ENCODE measurements at places on chromosomes 12 and 14.

- DNase-seq = no peak
Observed at GRCh38 chr12:38588624-38589305, 272.2 kb downstream of the ALG10B start.

DNA sequence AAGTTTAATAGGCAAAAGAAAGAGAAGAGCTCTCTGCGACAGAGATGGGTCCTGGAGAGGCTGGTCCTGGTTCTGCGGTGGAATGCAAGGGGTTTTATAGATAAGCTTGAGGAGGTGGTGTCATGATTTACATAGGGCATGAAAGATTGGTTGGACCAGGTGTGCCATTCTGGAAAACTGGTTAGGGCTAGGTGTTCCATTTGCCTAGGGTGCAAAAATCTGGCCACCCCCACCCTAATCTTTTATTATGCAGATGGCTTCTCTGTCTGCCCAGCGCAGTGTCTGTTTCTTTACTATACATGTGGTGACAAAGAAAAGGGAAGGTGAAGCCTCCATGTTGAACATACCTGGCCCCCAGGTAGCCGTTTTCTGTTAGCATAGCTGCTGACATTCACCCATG, 65.4 kb downstream of the ERC1 start:
- DNase-seq = no peak

GRCh38 chr12:93128332-93128707, 199.2 kb upstream of the EEA1 start:
- DNase-seq = no peak

- peak; percentile 29 for DNase-seq
Observed at GRCh38 chr14:74217672-74218448, 21.4 kb upstream of the VSX2 start.

GRCh38 chr12:26238341-26239121, 43.2 kb downstream of the SSPN start:
- no peak for DNase-seq

DNA sequence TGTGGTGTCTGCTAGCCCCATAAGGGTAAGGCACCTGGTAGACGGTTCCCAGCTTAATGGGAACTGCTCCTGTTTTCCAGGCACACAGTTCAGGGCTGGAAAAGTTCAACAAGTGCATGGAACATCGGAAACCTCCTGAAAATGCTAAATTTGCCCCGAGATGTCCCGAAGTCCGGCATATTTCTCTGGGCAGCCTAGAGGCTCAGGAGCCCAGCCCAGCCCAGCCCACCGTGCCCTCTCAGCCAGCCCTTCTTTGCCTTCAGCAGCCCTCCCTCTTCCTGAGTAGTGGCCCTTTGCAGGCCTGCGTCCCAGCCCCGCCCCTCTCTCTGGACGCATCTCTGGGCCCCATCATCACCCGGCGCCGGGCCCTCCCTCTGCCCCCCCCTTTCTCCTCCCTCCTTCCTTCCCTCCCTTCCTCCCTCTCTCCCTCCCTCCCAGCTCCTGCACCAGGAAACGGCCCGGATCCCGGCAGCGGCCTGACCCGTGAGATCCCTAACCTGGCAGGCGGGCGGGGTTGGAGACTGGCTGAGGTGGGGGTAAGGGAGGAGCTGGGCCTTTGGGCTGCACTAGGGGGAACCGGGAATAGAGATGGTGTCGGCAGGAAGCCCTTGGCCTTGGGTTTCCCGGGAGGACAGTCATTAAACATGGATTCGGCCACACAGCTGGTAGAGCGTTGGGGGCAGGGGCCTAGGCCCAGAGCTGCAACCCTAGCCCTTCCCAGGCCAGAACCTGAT, at the start of gene BCL2L2:
BCL2L2 (plus strand) TSS at position 422 of the 734 bp plus-strand sequence. CDS start 935 bp downstream, outside the sequence.
- DNase-seq = peak; percentile 83

GRCh38 chr12:89468648-89469326, 55.8 kb downstream of the GALNT4 start:
- DNase-seq = peak; percentile 3

- DNase-seq = no peak
Observed at GRCh38 chr12:44716711-44717110, 159.4 kb downstream of the NELL2 start.

- DNase-seq = no peak
Observed at GRCh38 chr12:103955811-103956508, 9.7 kb upstream of the TDG start.

- no peak for DNase-seq
Observed at GRCh38 chr12:104533134-104533533, 76.4 kb downstream of the CHST11 start.

DNA sequence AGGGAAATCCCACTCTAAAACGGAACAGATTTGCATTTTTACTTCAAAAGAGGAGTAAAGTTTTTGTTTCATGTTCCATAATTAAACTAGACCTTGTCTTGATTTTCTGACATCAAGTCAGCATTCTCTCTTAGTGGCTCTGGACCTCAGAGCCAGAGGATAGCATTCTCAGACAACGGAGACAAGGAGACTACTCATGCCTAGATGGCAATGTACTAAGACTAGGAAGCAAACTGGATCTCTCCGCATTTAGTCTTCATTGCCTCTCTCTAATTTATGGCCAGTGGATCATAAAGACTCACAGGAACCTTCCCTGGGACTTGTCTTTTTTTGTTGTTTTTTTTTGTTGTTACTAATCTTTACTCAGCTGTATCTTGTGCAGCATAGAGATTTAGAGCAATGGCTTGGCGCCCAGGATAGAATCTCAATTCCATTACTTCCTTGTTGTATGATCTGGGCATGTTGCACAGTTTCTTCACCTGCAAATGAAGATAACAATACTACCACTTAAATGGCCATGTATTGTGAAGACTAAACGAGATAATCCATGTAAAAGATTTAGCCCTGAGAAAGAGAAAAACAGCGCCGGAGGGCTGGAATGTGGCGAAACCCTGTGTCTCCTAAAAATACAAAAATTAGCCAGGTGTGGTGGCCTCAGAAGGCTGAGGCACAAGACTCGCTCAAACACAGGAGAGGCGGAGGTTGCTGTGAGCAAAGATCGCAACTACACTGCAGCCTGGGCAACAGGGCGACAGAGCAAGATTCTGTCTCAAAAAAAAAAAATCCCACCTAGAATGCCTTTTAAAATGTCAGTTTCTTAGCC, 4.0 kb upstream of the GEMIN2 start:
- no peak for DNase-seq

GRCh38 chr12:109458086-109458485, 19.0 kb downstream of the KCTD10 start:
- DNase-seq = no peak

GRCh38 chr12:98328467-98328866, 186.9 kb upstream of the TMPO start:
- DNase-seq = no peak

DNA sequence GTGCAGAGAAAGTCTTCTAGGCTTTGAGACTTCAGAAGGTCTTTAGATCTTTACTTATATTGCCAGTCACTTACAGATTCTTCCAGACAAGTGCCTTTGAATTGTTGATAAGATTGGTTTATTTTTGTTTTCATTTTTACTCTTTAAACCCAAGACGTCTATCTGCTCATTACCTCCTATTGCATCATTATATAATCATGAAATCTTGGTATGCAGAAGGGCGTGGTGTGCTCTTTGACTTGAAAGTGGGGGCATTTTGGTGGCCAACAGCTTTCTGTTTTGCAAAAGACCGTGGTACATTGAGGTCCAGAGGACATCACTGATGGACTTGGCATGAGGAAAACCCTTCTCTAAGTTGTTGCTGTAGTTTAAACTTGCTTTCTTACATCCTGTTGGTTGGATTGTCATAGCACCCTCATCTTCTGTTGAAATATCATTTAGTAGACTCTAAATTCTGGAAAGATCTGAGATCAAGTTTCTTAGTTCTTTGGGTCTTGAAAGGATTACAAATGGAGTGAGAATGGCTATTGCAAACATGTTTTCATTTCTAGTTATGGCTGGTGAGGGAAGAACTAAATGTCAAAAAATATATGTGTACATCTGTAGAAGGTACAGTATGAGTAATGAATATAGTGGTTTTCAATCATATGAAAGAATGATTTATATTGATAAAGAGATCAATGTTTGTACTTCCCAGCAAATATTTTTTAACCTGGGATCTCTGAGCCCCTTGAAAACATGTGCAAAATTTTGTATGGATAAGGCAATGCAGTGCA, 441.8 kb downstream of the NRXN3 start:
- DNase-seq = no peak

GRCh38 chr12:11564984-11565651, 84.4 kb upstream of the ETV6 start:
- DNase-seq = no peak

DNA sequence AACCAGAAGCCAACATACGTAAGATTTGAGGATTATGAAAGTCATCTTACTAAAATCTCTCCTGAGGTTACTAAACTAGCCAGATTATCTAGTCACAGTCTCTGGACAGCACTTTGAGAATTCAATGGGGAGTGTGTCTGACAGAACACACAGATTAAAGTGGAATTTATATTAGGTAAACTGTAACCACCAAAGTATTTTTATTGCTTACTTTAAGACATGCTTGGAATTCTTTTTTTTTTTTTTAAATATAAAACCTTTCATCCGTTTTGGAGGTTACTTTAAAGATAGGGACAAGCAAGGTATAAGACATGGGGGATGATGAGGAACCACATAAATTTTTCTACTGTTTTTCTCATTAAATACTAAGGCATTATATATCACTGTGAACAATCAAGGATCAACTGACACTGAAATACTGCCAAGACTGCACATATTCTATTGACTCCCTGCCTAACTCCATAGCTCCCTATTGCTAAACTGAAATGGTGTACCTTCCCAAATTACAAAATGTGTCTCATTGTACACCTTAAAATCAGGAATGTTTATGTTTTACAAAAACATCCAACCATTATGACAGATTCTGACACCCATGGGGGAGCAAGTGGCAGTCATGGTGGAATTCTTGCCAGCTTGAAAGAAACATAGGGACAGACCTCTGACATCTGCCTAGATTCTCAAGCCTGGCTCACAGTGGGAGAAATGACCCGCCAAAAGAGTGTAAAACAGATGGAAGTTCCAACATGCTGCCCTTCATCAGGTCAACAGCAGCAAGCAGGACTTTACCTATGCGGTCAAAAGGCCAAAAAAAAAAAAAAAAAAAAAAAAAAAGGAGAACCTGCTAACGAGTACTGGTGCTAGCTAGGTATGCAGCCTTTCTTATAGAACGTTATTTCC, 239.3 kb downstream of the MED13L start:
- DNase-seq = no peak

DNA sequence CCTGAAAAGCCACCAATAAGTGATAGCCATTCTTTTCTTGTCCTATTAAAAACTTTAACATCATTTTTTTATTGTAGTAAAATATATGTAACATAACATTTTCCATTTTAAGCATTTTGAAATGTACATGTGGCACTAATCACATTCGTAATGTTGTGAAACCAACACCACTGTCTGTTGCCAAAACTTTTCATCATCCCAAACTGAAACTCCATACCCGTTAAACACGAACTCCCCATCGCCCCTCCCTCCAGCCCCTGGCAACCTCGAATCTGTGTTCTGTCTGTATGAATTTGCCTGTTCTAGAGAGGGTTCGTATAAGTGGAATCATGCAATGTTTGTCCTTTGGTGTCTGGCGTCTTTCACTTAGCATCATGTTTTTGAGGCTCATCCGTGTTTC, 75.9 kb downstream of the CCDC92 start:
- DNase-seq = no peak

DNA sequence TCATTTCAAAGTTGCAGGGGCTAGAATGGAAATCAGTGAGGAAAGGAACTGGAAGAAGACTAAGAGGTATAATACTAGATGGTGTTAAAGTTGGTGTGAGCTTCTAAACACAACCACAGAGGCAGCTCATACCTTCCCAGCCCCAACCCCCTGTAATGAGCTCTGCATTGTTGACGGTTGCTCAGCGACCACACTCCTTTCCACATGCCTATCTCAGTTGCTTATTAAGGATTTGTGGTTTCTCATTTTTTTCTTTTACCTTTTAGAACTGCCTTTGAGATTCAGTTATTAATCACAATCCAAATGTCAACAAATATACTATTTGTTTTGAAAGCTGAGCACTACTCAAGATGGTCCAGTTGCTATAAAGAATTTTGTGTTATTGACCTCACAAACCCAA, 62.1 kb upstream of the KIF21A start:
- DNase-seq = no peak

DNA sequence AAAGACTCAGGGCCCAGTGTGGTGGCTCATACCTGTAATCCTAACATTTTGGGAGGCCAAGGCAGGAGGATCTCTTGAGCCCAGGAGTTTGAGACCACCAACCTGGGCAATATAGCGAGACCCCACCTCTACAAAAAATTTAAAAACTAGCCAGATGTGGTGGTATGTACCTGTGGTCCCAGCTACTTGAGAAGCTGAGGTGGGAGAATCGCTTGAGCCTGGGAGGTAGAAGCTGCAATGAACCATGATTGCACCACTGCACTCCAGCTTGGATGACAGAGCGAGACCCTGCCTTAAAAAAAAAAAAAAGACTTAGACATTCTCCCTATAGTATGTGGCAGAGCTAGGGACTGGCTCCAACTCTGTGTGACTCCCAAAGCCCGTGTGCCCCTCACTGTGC, 2.9 kb downstream of the UBE3B start:
- DNase-seq = no peak

DNA sequence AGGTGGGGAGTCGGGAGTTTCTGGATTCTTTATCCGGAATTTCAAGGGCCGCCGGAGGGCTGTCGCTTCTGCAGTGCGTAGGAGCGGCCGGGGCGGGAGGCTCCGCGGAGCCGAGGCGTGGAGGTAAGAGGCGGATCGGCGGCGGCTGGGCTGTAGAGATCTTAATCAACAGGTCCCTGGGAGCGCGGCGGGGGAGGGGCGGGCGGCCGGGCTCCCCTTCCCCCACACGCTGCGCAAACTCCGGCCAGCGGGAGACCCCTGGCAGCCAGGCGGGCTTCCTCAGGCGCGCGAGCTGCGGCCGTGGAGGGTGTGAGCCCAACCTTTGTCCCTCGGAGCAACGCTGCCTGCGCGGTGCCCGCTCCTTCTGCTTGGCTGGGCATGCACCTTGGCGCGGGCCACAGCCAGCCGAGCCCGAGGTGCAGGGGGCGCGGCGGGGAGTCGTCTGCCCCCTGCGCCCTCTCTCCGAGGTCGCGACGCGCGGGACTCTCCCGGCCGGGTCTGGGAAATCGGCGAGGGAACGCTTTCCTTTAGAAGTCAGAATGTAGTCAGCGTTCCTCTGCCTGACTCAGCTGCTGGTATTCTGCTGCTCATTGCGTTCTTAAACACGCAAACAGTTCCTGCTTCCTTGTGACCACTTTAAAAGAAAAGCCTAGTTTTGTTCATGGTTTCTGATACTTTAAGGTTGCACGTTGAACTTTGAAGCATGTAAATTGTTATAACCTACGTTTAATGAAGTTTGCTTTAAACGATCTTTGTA, at the start of gene PALS1:
PALS1 (plus strand) TSS at position 25 of the 757 bp plus-strand sequence. CDS start 37,736 bp downstream, outside the sequence.
- DNase-seq = peak; percentile 63

DNA sequence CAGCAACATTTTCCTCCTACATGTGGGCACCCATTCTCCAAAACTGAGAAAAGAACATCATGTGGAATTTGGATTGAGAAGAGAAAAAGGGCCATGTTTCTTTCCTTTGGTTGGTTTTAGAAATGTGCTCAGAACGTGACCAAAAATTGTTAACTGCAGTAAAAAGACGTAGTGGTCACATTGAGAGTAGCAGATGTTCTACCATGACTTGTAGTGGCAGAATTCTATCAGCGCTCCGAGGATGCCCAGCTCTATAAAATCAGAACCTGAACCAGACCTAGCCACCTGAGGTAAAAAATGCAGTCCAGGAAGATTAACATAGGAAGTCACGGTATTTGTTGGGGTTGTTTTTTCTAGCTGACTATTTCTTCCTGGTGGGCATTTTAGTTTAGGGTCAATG, 101.8 kb upstream of the TMEM233 start:
- no peak for DNase-seq

GRCh38 chr14:94998685-94999084, 158.6 kb downstream of the DICER1 start:
- DNase-seq = no peak
